ENCODE measurements at places on chromosomes 4 and X.
A peak's percentile ranks its signal among the peaks of the same experiment; 100 is the strongest.

DNA sequence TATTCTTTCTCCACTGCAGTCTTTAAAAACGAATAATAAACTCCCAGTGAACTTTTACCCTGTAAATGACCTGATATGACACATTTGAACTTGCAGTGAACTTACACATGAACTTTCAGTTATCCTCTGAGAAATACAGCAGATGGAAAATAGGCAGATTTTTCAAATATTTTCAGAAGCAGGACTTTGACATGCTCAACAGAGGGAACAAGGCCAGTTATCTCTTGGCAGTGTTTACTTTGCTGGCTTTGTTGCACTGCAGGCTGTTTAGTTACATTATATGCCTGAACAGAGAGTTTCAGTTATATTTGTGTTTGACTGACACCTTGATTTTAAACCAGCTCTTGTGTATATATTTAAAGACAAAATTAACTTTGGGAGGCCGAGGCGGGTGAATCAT lies 47.6 kb upstream of the FGG start:
- no peak for DNase-seq

GRCh38 chrX:46681849-46682248 lies 77.1 kb downstream of the SLC9A7 start:
- DNase-seq, result no peak

GRCh38 chrX:125651426-125651825 lies 331.8 kb downstream of the TEX13C start:
- DNase-seq, result no peak

GRCh38 chrX:42075032-42075431 lies 151.7 kb upstream of the CASK start:
- no peak for DNase-seq

GRCh38 chr4:25993395-25994185 lies 79.6 kb downstream of the SMIM20 start:
- peak; percentile 22 for DNase-seq

DNA sequence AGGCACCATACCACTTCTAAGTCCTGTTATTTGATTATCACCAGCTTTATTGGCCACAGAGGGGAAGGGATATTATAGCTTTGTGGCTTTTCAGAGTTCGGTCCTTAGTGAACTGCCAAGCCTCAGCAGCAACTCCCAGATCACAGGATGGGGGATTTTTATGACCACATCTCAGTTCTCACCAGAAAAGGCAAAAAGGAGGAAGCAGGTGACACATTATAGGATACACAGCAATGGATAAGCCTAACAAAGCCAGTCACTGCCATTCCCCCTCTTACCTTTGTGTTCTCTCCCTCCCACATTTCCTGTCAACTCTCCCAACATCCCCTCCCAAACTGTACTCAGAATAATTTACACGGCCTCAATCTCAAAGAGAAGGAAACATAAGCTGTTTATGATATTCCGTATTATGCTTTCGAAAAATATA lies 142.8 kb downstream of the MGST2 start:
- no peak for DNase-seq

GRCh38 chr4:120418146-120418545 lies 351.5 kb upstream of the MAD2L1 start:
- DNase-seq, result no peak

GRCh38 chr4:102402223-102402622 lies 56.9 kb upstream of the SLC39A8 start:
- DNase-seq, result no peak

All from GM19239 (cell line).